Activated naive CD8-positive, alpha-beta T cell treated with anti-CD3 and anti-CD28 coated beads, Interleukin-2, amount 50 U/mL, for 24 hours (primary cell): ENCODE measurements at places on chromosomes 1 and 21.

GRCh38 chr1:85583611-85584263 lies 3.2 kb downstream of the CCN1 start:
- DNase-seq, result no peak

- peak; percentile 37 for DNase-seq
Observed at GRCh38 chr1:64898107-64898861, 68.1 kb downstream of the JAK1 start.

GRCh38 chr1:200448034-200448762 lies 38.4 kb upstream of the ZNF281 start:
- DNase-seq, result no peak

- DNase-seq, result no peak
Observed at GRCh38 chr1:53641481-53642214, 97.3 kb downstream of the GLIS1 start.

- DNase-seq, result no peak
Observed at GRCh38 chr1:205248793-205249601, 21.3 kb downstream of the TMCC2 start.

DNA sequence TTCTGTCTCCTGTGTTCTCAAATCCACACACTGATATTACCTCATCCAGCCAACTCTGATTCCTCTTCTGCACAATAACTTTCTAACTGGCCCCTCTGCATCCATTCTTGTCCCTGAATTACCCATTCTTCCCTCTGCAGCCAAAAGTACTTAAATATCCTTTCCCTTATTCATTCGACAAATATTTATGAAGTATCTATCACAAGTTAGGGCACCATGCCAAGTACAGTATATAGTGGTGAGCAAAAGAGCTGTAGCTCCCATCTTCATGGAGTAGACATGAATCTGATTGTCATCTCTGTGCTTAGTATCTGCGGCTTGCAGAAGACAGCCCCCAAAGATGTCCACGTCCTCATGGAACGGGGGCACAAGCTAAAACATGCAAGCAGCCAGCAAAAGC lies 316.8 kb downstream of the SETD4 start:
- DNase-seq, result no peak

GRCh38 chr1:37449936-37450335 lies 24.4 kb upstream of the ZC3H12A start:
- DNase-seq, result peak; percentile 42

- no peak for DNase-seq
Observed at GRCh38 chr1:30469426-30469825, 254.0 kb downstream of the MATN1 start.

GRCh38 chr1:41672173-41672572 lies 187.7 kb upstream of the EDN2 start:
- DNase-seq, result no peak

DNA sequence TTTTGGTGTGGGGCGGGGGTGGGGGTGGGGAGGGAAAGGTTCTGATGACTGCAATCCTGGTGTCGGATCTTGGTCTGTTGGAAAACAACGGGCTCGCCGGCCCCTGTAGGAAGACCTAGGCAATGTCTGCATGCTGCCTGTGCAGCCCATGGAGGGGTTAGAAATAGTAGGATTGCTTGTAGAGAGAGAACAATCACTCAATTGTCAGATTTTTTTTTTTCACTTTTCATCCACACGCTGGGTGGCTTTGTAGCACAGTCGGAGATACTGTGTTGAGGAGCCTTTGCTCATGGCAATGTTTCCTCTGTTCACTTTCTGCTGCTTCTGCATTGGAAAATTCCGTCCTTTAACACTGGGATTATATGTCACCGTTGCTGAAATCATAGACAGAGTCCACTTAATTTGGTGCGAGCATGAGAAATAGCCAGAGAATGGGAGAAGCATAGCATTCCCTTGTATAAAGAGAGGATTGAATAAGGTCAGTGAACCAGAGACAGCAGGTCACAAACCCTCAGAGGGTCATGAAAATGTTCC lies 107.5 kb downstream of the MRPS6 start:
- DNase-seq, result no peak

GRCh38 chr1:236508593-236509027 lies 15.2 kb upstream of the LGALS8 start:
- no peak for DNase-seq

DNA sequence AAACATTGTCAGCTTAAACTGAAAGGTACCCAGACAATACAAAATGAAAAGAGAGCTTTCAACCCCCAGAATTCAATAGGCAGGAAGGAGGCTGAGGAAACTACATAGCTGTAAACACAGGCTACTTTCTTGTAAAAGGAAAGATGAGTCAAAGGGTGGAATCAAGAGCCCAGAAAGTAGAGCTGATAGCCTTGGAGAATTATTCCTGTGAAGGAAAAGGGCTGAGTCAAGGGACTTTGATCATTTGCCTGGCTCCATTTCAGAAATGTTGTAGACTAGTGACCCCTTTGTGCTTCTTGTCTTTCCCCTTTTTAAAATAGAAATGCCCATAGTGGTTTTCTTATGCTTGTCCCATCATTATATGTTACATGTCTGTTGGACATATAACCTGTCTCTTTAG lies 597.6 kb downstream of the ADGRL2 start:
- no peak for DNase-seq

DNA sequence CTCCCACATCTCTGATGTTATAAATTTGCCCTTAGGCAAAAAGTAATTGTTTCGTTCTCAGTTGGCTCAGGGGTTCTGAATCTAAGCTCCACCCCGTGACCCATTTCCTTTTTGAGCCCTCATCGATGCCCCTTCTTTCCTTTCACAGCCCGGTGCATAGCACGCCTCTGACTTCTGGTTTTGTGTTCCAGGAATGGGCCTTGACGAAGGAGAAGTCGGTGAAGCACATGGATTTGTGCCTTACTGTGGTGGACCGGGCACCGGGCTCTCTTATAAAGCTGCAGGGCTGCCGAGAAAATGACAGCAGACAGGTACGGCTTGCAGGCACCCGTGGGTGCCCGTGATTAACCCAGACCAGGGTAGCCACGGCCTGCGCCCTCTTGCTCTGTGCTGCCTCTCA lies 151.9 kb downstream of the PGBD5 start:
- no peak for DNase-seq

DNA sequence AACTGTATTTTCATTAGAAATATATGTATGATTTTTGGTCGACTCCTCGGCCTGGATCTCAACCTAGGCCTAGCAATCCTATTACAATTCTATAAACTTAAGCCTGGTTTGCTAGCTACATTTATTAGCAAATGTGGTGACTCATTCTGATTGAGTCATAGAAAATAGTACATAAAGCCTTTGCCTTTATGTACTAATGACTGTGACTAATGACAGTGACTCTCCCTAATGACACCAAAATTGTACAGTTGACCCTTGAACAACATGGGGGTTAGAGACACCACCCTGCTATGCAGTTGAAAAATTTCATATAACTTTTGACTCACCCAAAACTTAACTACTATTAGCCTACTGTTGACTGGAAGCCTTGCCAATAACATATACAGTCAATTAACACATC lies 78.9 kb downstream of the CLEC20A start:
- no peak for DNase-seq
